ENCODE measurements at places on chromosomes 7 and 10. TPM values are rescaled to one million over a fixed set of nuclear protein-coding genes. Genes with fewer than 3 reads are reported as not detected.
A peak's percentile ranks its signal among the peaks of the same experiment; 100 is the strongest.

GRCh38 chr7:155593461-155594162 lies 47.3 kb upstream of the CNPY1 start:
- H3K36me3 ChIP-seq = no peaks in the 10 kb centered on the region
- DNase-seq = no peak
- H3K27me3 ChIP-seq = no peaks in the 10 kb centered on the region

- H3K4me1 ChIP-seq = no peaks in the 10 kb centered on the region
- H3K36me3 ChIP-seq = no peaks in the 10 kb centered on the region
- no peaks in the 10 kb centered on the region for H3K27me3 ChIP-seq
Measured at GRCh38 chr10:17771017-17771416, 19.0 kb downstream of the TMEM236 start.

DNA sequence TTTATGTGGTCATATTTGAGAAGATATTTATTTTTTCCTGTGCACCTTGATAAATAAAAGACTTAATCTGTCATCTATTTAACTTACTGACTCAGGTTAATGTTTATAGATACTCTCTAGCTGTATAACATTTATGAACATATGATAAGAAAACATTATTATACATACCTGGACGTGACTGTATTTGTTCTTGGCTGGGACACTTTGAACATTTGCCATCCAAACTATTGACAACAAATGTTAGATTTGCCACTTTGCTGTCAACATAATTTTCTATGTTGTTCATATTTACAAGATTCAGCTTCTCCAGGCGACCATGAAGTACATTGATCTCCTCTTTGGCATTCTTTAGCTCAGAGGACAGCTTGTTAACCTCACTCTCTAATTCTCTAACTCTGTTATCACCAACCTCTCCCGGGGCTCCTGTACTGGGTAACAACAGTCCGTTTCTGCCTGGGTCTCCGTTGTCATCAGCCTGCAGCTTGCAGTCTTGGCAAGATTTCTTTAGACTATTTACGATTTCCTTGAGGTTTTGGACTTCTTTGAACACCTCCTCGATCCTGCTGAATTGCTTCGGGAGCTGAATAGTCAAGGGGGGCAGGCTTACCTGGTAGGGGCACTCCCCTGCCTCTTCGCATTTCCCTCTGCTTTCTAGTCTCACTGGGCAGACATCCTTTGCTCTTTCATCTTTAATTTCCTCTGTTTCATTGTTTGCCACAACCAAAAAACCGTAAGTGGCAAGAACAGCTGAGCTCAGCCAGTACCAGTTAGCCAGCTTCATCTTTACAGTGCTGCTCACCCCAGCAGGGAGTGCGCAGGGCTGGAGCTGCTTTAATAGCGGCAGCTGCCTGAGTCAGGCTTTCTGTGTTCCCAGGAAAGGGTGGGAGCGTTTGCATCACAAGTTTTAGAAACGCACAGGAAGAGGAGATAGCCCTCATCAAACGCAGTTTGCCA lies at the start of gene FGL2:
FGL2 (minus strand) TSS at position 807 of the 954 bp plus-strand sequence; CDS start at position 781, 26 bp downstream.
- H3K27ac ChIP-seq = peak within 1 kb of the TSS; percentile 77
- peaks cover 21% of the 10 kb centered on the region for H3K4me1 ChIP-seq
- H3K27me3 ChIP-seq = no peaks in the 10 kb centered on the region
- peak within 1 kb of the TSS; percentile 62 for H3K4me3 ChIP-seq

- no peak for DNase-seq
- no peak overlapping the region for H3K4me3 ChIP-seq
- H3K4me1 ChIP-seq = no peaks in the 10 kb centered on the region
- no peak overlapping the region for H3K27ac ChIP-seq
Measured at GRCh38 chr7:45716380-45717203, 142.4 kb downstream of the ADCY1 start.

GRCh38 chr10:14299556-14299955 lies 31.2 kb downstream of the FRMD4A start:
- H3K27me3 ChIP-seq = no peaks in the 10 kb centered on the region
- H3K4me1 ChIP-seq = no peaks in the 10 kb centered on the region
- no peak overlapping the region for H3K4me3 ChIP-seq
- no peaks in the 10 kb centered on the region for H3K36me3 ChIP-seq
- no peak overlapping the region for H3K27ac ChIP-seq
- no peak for DNase-seq

Gene AKR1E2
- 32.5 TPM for total RNA-seq

Gene TET1
- total RNA-seq = 6.4 TPM
